ENCODE measurements at places on chromosomes 13 and 19.

DNA sequence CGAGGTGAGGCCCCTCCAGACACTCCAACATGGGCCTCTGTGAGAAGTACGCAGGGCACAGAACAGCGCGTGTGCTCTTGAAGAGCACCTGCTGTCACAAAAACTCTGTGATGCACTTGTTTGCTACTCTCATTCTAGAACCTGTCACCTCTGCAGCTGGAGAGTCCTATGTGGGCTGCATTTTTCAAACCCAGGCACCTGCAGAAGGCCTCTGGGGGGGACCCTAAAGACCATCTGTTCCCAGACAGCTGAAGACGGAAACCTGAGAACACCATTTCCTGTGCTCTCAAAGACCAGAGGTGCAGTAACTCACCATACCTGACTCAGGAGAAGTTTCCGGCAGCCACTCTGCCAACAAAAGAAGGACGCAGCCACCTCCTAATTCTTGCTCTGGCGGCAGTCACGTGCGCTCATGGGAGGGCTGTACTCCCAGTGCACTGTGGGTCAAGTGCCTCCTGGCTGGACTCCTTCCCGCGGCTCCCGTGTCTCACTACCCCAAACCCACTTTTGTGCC is 28.1 kb downstream of the RANBP3 start:
- no peak for DNase-seq

- DNase-seq, result no peak
These were observed 20.7 kb downstream of the PAN3 start for GRCh38 chr13:28159057-28159456.

- DNase-seq, result no peak
These were observed 299.3 kb upstream of the ARGLU1 start for GRCh38 chr13:106867249-106867648.

- DNase-seq, result peak; percentile 85
These were observed 15.7 kb downstream of the PLIN3 start for GRCh38 chr19:4851551-4852290.

DNA sequence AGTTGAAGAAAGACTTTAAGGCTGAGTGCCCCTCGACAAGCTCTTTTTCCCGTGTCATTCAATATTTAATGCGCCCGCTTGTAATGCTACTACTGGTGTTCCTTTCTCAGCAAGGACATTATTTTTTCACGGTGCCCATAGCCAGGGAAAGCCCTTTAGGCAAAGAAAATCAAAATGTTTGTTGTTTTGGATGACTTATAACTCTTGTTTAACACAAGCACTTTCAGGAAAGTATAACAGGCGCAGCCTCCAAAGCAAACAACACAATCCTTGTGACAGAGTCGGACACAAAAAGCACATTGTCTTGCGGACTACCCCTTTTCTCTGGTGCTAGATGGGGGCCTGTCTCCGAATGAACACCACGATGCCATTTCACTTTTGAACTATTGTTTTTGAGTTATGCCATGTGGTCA is 12.4 kb downstream of the ZIC5 start:
- no peak for DNase-seq

DNA sequence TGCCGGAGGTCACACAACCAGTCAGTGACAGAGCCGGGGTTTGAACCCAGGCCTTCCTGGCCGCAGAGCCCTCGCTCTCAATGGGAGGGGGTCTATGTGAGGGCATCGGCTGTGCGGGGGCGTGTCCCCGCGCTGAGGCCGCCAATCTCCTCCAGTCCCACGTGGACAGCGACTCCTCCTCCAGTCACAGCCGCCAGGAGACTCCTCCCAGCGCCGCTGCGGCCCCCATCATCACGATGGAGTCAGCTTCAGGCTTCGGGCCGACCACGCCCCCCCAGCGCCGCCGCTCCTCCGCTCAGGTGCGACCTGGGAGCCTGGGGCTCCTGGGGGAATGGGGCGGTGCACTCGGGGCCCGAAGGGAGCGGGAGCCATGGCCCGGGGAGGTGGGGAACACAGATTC is 6.0 kb downstream of the SPRED3 start:
- peak; percentile 88 for DNase-seq

- DNase-seq, result peak; percentile 80
These were observed 110.3 kb downstream of the NALCN start for GRCh38 chr13:101305981-101306411.

DNA sequence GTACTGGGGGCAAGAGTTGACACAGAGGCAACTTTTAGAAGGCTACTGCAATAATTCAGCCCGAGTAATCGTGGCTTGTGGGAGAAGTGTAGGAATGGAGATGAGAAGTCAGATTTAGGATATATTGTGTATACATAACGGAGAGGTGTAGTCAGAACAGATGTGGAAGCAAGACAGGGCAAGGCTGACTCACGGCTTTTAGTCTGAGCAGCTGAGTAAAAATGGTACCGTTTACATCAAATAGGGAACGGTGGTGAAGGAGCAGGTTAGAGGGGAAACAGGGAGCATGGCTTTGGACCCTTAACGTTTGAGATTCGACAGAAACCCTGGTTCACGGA is 796 bp upstream of the LSM14A start:
- DNase-seq, result no peak

GRCh38 chr13:81406022-81406421 is 1065.1 kb upstream of the SPRY2 start:
- no peak for DNase-seq

DNA sequence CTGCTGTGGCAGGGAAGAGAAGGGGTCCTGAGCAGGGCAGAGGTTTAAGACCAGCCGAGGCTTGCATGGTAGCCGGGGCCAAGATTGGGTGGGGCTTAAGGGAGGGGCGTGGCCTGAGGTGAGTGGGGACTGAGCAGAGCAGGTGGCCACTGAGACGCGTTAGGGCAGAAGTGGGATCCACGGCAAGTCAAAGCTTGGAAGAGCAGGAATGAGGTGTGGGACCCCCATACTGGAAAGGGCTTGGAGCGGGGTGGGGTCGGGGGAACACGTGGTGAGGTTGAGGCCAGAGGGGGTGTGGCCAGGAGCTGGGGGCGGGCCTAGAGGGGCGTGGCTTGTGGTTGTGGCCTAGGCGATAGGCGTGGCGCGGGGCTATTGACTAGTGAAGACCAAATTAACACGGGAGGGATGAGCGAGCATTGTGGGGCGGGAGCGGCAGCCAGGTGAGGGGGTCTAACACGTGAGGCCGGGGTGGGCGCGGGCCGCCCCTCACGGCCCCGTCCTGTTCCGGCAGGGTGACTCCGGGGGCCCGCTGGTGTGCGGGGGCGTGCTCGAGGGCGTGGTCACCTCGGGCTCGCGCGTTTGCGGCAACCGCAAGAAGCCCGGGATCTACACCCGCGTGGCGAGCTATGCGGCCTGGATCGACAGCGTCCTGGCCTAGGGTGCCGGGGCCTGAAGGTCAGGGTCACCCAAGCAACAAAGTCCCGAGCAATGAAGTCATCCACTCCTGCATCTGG is 3.3 kb downstream of the CFD start:
- DNase-seq, result peak; percentile 71

- no peak for DNase-seq
These were observed 16.8 kb upstream of the ZNF432 start for GRCh38 chr19:52065399-52065798.

DNA sequence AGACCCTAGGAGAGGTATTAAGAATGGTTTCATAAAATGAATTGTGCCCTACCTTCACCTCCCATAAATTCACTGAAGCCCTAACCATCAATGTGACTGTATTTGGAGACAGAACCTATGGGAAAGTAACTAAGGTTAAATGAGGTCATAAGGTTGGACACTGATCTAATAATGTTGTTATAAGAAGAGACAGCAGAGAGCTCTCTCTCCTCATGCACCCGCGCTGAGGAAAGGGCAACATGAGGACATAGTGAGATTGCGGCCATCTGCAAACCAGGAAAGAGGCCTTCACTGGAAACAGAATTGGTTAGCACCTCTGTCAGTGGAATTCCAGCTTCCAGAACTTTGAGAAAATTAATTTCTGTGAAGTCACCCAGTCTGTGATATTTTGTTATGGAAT is 1396.1 kb upstream of the MIR17HG start:
- DNase-seq, result no peak

DNA sequence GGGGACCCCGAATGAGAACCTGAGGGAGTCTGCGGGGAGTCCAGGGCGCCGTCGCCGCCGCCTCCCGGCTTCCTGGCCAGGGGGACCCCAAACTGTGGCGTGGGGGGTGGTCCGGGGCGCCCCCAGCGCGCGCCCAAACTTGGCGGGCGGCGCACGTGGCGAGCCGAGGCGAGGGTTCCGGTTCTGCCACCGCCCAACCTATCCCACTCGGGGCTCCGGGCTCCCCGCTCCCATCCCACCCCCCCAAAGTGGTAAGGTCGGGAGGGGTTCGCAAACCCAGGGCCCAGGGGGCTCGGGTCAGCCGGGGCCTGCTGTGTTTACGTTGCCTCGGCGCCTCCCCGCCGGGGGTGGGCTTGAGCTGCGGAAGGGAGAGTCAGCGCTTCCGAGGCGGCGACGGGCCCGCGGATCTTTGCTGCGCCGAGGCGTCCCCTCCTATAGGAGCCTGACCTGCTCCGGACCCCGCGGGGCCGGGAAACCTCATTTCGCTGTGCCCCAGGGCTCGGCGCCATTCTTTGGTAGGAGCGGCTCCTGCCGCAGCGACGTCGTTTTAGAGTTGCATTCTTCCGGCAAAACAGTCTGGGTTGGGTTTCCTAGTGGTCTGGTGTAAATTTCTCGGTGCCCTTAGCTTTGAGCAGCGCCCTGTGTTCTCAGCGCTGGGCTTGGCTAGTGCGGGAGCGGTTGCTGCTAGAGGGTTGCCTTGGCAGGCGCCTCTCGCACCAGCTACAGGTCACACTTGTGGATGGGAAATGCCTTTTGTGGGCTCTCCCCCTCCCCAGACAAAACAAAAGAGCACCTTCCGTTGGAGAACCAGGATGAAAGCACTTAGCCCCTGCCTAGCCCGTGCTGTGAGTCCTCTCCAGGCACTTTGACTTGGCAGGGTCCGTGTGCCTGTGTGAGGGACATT is 1.2 kb downstream of the DAZAP1 start:
- DNase-seq, result peak; percentile 70

GRCh38 chr19:55080121-55080967 is 4.7 kb downstream of the EPS8L1 start:
- DNase-seq, result peak; percentile 87

DNA sequence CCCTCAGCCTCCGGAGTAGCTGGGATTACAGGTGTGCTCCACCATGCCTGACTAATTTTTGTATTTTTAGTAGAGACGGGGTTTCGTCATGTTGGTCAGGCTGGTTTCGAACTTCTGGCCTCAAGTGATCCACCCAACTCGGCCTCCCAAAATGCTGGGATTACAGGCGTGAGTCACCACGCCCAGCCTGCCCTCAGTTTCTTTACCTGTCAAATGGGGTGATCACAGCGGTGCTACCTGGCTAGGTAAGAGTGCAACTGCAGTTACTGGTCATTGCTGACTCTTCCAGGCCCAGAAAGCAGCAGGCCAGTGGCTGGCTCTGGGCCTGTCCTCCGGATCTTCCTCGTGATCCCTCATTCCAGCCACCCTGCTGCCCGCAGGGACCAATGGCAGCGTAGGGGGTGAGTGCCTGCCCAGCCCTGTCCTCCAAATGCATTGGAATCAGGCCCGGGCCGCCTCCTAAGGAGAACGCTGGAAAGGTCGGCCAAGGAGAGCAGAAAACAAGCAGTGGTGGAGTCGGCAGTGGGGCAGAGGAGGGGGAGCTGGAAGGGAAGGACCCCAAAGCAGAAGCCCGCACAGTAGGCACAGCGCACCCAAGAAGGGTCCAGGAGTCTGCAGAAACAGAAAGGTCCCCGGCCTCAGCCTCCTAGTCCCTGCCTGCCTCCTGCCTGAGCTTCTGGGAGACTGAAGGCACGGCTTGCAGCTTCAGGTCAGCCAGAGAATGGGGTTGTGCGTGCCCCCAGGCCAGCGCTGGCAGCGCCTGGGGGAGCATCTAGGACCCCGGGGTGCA is 1.8 kb upstream of the SLC27A1 start:
- DNase-seq, result no peak

- DNase-seq, result peak; percentile 69
These were observed at the start of gene CA11 for GRCh38 chr19:48646001-48646721. TSS of gene CA11 (minus strand) at chr19:48646187. CDS start at chr19:48645632, 555 bp downstream.

DNA sequence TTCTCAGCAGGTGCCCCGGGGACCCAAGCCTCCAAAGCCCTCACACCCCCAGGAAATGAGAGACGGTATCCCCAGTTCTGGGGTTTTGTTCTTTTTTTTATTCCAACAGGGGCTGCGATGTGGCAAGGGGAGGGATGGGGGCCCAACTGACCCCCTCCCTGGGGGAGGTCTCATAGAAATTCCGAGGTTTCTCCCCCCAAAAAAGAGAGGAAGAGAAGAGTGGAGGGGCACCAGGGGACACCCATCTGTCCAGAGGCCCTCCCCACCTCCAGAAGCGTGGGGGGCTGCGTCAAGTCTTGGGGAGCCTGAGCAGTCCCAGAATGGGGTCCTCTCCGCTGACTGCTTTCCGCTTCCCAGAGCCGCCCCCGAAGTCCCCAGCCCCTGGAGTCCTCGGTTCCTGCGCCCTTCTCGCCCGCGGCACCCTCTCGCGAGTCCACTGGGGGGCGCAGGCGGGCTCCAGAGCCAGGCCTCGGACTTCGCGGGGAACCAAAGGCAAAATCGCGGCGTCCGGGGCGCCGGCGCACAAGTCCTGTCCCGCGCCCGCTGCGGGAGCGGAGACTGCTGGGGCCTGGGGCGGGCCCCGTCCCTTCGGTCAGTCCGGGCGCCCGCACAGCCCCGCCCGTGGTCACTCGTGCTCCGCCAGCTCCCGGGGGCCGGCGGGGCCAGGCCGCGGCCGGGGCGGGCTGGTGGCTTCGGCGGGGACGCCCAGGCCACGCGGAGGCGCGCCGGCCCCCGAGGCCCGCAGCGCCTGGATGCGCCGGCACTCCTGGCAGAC is 4.4 kb upstream of the ATP1A3 start:
- peak; percentile 76 for DNase-seq

GRCh38 chr13:84973661-84974060 is 825.6 kb downstream of the SLITRK6 start:
- DNase-seq, result no peak

- no peak for DNase-seq
These were observed 488.8 kb downstream of the KCTD12 start for GRCh38 chr13:76397413-76397812.

GRCh38 chr19:55082020-55082851 is 6.6 kb downstream of the EPS8L1 start:
- peak; percentile 76 for DNase-seq

DNA sequence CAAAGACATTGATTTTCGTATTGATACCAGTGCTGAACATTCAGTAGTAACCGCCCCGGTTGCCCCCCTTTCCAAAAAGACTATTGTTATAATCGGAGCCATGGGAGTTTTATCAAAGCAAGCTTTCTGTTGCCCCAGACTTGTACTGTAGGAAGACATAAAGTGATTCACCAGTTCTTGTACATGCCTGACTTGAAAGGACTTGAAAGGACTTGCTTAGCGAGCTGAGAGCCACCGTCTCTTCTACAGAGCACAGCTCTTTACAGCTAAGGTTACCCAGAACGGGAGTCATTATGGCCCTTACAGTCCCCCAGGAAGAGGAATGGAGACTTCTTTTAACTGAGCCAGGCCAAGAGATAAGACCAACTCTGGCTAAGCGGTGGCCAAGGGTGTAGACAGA is 5.1 kb downstream of the ZNF816 start:
- DNase-seq, result no peak

DNA sequence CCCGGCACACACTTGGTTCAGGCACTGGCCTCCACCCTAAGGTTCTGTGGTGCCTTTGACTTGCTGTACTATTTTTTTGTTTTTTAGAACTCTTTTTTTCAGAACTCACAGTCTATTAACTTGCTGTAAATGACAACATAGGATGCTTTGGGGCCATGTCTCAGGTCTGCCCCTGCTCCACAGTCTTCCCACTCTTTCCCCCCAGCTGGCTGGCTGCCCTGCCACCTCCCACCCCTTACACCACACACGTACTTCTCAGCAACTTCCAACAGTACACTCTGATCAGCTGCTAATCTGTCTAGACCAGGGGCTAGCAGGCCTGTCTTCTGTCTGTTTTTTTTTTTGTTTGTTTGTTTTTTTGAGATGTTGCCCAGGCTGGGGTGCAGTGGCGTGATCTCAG is 8.1 kb downstream of the C19orf44 start:
- DNase-seq, result no peak

GRCh38 chr13:32446220-32446619 is 18.3 kb upstream of the N4BP2L1 start:
- no peak for DNase-seq

Data from islet precursor cell (in vitro differentiated cells).